ENCODE measurements at places on chromosomes 6 and 20.

- no peak for DNase-seq
Measured at GRCh38 chr6:2190661-2191389, 54.6 kb downstream of the GMDS start.

DNA sequence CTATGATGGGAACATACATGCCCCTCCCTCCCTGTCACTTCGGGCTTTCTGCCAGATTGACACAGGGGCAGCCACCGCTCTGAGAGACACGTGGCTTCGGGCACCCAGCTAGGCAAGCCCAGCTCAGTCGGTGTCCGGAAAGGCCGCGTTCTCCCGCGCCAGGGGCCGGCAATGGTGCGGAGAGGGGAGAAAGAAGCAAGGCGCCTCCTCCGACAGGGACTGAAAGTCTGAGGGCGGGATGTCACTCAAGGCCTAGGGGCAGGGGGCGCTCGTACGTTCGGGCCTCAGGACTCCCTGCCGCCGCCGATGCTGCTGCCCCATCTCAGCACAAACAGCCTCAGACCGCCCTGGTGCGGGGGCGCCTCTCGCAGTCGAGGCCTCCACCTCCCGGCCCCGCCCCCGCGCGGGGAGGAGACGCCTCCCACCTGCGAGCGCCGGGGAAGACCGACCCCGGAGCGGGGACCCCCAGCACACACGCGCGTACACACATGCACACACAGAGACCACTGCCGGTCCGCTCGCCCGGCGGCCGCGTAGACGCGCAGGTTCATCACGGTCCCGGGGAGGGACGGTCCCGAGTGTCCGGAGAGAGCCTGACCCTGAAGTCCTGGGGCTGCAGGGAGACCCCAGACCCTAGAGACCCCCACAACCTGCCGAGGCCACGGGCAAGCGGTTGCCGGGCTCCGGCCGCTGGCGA lies 1.9 kb downstream of the GRM4 start:
- peak; percentile 30 for DNase-seq

DNA sequence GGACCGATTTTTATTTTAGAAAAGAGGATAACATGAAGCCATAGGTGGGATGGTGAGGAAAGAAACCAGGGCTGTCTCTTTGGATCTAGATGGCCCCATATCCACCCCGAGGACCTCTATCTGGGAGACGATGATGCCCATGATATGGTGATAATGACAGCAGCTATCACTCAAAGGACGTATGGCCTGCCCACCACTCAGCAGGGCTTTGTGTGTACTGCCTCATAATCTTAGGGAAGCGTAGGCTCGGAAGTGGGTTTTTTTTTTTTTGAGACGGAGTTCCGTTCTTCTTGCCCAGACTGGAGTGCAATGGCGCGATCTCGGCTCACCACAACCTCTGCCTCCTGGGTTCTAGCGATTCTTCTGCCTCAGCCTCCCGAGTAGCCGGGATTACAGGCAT lies 8.2 kb upstream of the TAF8 start:
- no peak for DNase-seq

- DNase-seq = no peak
Measured at GRCh38 chr6:52103623-52104022, 16.2 kb upstream of the PKHD1 start.

DNA sequence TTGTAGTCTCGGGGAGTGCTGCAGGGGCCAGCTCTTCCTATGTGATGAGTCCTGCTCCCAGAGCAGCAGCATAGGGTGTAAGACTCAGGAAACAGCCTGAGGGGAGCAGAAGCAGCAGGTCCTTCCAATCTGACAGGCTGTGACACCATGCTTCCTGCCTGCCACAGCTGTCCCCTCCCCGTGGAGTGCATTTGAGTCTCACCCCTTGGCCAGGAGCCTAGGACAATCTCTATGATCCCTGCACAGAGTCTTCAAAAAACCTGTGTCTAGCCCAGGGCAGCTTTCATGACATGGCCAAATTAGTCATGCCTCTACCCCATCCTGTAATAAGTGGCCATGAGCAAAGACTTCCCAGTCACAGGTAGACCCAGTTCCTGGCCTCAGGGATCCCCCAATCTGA lies 23.1 kb upstream of the LRFN2 start:
- no peak for DNase-seq

GRCh38 chr6:166206066-166206465 lies 38.4 kb upstream of the TBXT start:
- no peak for DNase-seq

GRCh38 chr20:32626859-32627636 lies 41.9 kb upstream of the NOL4L start:
- DNase-seq = no peak

- no peak for DNase-seq
Measured at GRCh38 chr6:134590004-134590403, 272.1 kb upstream of the SGK1 start.

GRCh38 chr6:20757761-20758160 lies 223.5 kb downstream of the CDKAL1 start:
- peak; percentile 78 for DNase-seq

- no peak for DNase-seq
Measured at GRCh38 chr20:11305406-11305805, 612.3 kb upstream of the BTBD3 start.

DNA sequence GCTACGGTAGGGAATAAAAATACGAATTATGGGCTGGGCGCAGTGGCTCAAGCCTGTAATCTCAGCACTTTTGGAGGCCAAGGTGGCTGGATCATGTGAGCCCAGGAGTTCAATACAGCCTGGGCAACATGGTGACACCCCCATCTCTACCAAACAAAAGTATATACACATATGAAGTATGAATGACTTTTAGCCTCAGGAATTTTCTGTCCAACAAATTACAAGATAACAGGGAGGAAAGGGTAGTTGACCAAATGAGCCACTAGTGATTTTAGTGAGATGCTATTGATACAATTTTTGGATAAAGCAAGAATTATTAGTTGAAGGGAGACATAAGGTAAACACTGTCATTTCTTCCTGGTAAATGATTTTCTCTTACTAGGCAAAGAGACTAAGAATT lies 328.2 kb downstream of the SYNE1 start:
- no peak for DNase-seq

DNA sequence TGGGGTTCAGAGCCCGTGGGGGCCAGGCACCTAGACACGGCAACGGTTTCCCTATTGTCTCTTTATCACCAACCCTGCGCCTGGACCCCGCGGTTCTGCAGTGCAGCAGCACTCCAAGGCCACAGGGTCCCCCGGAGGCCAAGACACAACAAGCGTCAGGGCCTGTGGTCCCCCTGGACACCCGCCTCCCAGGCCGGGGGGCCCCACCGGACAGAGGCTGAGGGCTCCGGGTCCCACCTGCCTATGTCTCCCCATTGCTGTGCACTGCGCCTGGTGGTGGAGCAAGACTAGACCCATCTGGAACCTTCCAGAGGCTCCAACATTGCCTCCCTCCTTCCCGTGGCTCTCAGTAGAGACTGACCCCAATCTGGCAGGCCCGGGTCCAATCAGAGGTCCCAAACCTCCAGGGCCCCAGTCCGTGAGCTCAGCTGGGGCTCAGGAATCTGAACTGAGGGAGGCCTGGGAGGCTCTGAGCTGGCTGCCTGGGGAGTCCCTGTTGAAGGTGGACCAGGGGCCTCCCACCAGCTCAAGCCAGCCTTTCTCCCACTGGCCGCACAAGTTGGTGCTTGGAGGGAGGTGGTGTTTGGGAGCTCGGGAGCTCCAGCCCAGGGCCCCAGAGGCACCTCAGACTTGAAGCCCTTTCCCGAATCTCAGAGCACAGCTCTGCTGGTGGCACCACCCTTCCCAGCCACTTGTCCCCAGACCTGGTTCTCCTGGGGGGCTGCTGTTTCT lies 8.8 kb downstream of the GATA5 start:
- DNase-seq = no peak

GRCh38 chr6:4253604-4254231 lies 118.3 kb upstream of the ECI2 start:
- DNase-seq = peak; percentile 76

DNA sequence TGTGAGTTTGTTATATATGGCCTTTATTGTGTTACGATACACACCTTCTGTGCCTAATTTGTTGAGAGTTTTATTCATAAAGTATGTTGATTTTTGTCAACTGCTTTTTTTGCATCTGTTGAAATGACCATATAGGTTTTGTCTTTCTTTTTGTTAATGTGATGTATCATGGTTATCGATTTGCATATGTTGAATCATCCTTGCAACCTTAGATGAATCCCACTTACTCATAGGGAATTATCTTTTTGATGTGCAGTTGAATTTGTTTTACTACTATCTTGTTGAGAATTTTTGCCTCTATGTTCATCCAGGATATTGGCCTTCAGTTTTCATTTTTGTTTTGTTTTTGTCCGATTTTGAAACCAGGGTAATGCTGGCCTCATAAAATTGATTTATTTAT lies 45.7 kb upstream of the TPD52L1 start:
- peak; percentile 46 for DNase-seq

DNA sequence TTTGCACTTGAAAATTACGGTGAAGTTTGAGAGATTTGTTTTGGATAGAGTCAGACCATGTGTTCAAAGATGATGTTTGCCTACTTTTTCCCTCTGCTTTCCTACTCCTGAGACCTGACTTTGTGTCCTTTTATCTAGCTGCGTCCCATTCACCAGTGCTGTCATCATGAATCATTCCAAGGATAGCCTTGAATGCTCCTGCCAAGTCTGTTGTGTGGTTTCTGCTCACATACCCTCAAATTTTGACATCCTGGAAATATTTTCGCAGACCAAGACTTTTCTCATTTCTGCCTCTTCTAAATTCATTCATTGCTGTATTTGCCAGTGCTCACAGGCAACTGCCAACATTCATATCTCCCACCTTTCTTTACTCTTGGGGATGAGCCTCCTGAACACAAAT lies 175.9 kb upstream of the SCGN start:
- DNase-seq = peak; percentile 59

GRCh38 chr6:35907750-35908149 lies 13.1 kb downstream of the SRPK1 start:
- DNase-seq = no peak

GRCh38 chr20:40966103-40966502 lies 62.5 kb upstream of the TOP1 start:
- DNase-seq = no peak

GRCh38 chr6:116513224-116513875 lies 1.9 kb downstream of the CALHM5 start:
- no peak for DNase-seq

- peak; percentile 96 for DNase-seq
Measured at GRCh38 chr6:116251568-116252384, 2.1 kb downstream of the TSPYL4 start.

DNA sequence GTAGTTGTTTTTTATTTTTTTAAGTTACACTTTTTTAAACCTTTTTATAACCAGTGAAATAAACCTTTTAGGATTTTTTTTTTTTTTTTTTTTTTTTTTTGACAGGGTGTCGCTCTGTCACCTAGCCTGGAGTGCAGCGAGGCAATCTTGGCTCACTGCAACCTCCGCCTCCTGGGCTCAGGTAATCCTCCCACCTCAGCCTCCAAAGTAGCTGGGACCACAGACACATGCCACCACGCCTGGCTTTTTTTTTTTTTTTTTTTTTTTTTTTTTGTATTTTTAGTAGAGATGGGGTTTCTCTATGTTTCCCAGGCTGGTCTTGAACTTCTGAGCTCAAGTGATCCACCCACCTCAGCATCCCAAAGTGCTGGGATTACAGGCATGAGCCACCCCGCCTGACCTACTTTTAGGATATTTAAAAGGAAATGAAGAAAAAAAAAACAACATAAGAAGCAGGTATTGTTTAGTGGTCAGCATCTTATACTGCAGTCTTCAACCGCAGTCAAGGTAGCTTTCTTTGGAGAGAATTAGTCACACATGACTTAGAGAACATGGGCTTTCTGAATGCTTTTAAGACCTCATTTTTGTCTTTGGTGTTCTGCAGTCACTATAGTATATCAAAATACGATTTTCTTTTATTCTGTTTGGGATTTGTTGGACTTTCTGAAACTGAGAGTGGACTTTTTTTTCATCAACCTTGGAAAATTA lies 1.6 kb downstream of the POLR1H start:
- no peak for DNase-seq

DNA sequence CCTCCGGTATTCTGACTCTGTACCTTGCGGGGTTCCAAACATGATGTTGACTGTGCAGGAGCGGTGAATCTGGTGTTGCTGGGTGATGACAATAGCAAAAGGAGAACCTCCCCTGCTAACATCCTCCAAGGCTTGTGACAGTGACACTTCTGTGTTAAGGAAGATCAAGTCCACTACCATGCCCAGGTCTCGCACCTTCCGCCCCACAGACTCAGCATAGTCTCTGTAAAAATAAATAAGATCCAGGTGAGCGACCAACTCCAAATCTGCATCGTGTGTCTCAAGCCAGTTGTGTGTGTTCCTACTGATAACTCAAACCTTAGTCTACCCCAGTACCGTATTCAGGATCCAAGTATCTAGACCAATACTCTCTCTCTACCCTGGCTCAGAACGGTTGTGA lies 24.8 kb downstream of the NCOA5 start:
- no peak for DNase-seq

GRCh38 chr20:20014659-20015058 lies 2.5 kb upstream of the NAA20 start:
- DNase-seq = no peak

DNA sequence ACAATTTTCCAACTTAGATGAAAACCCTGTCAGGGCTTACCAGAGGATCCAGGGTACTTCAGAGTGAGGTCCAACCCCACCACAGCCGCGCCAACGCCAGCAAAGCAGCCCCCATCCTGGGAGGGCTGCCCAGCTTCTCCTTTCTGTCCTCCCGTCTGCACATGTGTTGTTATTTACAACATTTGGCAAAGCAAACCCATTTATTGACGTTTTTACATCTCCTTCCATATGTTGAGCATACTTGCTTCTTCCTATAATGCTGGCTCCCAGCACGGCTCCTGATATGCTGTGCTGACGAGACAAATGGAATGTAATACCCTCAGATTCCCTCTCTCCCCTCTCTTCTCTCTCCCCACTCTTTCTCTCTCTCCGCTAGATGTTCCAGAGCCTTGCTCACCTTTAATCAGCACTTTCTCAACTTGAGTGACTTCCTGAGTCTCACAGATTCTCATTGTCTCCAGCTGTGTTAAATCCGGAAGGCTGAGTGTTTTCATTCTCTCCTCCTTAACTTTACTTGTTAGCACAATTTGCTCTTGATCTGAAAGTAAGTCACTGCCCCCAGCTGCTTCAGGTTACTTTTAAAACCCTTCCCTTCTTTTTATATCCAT lies 22.7 kb downstream of the RCAN2 start:
- peak; percentile 65 for DNase-seq

GRCh38 chr20:53080969-53081871 lies 109.1 kb downstream of the TSHZ2 start:
- peak; percentile 58 for DNase-seq

- DNase-seq = peak; percentile 30
Measured at GRCh38 chr6:118980063-118980462, 45.1 kb upstream of the MCM9 start.

DNA sequence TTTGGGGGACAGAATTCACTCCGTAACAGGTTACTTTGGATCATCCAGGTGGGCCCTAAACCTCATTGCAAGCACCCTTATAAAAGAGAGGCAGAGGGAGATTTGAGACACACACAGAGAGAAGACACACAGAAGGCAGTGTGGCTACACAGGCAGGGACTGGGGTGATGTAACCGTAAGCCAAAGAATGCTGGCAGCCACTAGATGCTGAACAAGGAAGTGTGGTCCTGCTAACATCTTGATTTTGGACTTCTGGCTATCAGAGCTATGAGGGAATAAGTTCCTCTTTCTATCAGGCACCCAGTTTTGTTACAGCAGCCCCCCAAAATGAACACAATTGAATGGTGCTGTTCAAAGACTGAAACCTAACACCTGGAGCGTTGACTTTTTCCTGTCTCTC lies 191.3 kb upstream of the MYLIP start:
- no peak for DNase-seq

Data from fibroblast of skin of right quadriceps (primary cell).